ENCODE measurements at places on chromosomes 11 and 22.

DNA sequence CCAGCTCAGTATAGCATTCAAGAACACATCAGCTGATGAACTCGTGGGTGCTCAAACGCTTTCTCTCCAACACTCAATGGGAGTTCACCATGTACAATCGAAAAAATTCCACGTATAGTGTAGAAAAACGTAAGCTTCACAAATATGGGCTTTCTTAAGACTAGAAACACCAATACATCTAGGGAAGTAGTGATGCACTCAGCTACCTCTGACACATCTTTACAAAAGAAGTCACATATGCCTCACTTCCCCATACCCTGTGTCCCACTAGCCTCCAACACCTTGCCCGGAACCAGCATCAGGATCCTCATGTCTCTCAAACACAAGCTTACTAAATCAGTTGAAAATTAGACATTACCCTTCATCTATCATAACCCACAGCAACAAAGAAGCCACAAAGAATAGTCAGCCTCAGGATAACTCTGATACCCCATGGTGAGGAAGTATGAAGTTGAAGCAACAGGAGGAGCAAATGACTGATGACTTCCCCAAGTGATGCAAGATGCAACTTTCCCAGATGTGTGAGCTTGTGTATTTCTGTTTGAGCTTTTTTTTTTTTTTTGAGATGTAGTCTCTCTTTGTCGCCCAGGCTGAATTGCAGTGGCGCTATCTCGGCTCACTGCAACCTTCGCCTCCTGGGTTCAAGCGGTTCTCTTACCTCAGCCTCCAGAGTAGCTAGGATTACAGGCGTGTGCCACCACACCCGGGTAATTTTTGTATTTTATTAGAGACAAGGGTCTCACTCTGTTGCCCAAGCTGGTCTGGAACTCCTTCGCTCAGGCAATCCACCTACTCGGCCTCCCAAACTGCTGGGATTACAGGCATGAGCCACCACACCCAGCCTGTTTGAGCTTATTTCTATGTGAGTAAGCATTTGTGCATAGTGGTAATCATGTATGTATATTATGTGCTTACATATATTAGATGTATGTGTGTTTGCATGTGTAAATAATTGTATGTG is 8.5 kb upstream of the DENND5A start:
- no peak for DNase-seq

- DNase-seq = no peak
Observed at GRCh38 chr22:49774046-49774445, 53.6 kb downstream of the BRD1 start.

DNA sequence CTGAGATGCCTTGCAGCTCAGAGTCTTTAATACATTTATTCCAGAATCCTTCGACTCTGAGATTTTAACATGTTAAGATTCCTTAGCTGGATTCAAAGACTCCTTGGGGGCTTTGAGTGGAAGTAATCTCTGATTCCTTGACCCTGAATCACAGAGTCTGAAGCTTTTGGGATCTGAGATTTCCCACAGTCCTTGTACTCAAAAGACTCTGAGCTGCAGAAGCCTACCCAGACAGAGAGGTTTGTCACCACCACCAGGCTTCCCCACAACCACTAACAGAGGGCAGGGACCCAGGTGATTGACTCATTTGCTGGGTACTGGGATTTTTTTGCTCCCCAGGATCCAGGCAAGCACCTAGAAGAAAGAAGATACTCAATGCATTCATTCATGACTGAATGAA is 1.4 kb upstream of the SERPINH1 start:
- DNase-seq = no peak

- no peak for DNase-seq
Observed at GRCh38 chr11:21630934-21631478, 561.9 kb upstream of the ANO5 start.

DNA sequence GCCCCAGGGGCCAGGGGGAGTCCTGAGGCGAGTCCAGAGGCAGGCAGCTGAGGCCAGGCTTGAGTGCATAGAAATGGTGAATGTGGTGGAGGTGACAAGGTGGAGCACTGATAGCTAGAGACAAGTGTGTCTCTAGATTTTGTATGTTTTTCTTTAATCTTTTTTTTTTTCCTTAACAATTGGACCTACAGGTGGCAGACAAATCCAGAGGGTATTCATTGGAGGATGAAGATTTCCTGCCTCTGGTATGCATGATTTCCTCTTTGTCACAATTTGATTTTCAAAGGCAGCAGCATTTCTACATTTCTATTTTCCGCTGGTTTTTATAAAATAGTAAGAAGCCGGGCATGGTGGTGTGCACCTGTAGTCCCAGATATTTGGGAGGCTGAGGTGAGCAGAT is 47.7 kb upstream of the DKK3 start:
- DNase-seq = no peak

- no peak for DNase-seq
Observed at GRCh38 chr11:82267186-82267585, 466.5 kb downstream of the FAM181B start.
